ENCODE measurements at places on chromosomes 3 and 15.

- DNase-seq = no peak
Measured at GRCh38 chr3:42149975-42150374, 58.8 kb downstream of the TRAK1 start.

- DNase-seq = no peak
Measured at GRCh38 chr3:14265246-14265962, 86.8 kb downstream of the LSM3 start.

DNA sequence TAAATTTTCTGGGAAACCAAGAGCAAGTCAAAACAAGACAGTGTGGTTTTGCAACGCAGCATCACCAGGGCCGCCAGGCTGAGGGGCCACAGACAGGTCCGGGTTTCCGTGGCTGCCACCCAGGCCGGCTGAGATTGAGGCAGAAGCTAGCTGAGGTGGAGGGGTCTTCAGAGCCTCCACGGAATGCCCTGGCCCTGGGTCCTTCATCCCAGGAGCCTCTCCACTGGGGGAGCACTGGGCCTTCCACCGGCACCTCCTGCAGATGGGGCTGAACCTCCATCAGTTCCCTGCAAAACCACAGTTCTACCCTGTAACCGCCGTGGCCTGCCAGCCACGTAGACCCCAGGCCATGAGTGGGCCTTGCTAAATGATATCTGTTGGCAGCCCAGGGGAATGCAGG is 152.7 kb downstream of the CHSY1 start:
- no peak for DNase-seq

DNA sequence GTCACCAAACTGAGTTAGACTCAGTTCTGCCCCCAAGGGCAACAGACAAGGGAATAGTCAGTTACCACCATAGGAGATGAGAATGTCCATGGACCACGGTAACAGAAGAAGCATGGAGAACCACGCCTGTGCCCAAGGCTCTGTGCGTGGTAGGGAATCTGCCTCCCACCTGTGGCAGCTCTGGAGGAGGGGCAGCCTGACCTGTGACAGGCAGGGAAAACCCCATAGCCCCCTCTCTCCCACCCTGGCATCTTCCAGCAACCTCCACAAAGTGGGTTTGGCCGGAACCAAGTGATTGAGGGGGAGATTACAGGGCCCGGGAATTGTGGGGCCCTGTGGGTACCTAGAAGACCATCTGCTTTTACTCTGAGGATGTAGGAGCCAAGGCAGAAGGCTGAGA is 14.3 kb upstream of the LTF start:
- DNase-seq = no peak

DNA sequence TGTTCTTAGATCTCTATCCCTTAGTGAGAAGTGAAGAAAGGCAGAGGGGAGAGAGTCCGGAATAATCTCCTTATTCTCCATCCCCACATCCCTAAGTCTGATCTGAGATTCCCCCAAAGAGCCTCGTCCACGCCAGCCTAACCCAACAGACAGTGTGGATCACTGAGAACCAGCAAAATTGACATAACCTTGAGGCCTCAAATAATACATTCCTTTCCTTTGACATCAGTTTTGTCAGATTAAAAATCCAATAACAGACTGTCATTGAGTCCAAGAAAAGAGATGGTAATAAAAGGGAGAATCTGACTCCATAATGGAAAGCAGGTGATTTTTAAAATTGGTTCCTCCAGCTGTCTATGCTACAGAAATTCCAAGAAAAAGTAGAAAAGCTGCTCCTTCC is 7.7 kb upstream of the SIAH2 start:
- DNase-seq = no peak

GRCh38 chr3:39541917-39542329 is 74.4 kb downstream of the MOBP start:
- no peak for DNase-seq

GRCh38 chr3:45236964-45237363 is 10.9 kb upstream of the TMEM158 start:
- no peak for DNase-seq

GRCh38 chr3:177824190-177824786 is 627.0 kb upstream of the TBL1XR1 start:
- DNase-seq = no peak

DNA sequence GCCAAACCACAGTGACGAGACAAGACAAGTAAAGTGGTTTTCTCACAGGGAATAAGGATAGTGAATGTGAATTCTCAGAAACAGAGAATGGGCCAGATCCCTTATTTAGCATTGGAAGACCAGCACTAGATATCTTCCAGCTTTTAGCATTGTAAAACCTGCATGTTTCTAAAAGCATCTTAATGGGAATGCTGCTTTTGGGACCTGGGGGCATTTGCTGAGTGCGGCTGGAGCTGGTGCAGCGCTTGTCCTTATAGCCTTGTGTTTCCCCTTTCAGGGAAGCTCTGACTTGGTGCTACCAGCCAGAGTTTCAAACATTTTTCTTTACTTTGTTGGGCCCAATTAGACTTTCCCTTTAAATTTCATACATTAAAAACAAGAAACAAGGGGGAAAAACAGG is 52.9 kb downstream of the CLSTN2 start:
- no peak for DNase-seq

DNA sequence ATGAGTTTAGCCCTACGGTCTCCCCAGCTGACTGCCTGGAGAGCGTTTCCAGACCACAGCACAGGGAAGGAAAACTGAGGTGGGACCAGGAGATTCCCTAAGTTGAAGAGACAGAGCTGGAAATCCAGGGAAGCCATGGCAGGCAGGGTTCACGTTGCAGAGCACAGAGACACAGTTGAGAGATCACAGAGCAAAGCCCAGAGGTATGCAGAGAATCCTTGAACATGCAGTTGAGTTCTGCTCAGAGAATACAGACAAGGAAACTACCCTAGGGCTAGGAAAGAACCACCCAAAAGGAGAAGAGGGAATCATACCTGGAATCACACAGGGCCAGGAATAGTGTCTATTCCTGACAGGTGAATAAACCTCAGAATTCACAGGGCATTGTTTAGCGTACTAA is 14.3 kb downstream of the SLC28A1 start:
- DNase-seq = no peak

GRCh38 chr3:73781541-73781940 is 156.8 kb upstream of the PDZRN3 start:
- no peak for DNase-seq

DNA sequence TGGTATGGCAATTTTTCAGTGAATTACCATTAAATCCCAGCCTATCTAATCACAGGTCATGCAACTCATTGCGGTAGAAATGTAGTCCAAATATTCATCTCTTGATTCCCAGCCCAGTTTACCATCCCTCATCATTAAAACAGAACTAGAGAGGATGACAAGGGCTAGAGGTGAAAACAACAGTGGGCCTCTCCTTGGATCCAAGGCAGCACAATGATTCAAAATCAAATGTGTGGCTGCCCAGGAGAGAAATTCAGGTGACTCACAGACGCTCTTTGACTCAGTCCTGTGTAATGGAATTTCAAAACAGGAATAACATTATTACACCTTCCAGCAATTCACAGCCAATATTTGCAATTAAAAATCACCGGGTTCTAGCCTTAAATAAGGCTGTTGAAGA is 246.5 kb downstream of the TBL1XR1 start:
- no peak for DNase-seq

- DNase-seq = no peak
Measured at GRCh38 chr3:100299016-100299415, 35.5 kb upstream of the NIT2 start.

DNA sequence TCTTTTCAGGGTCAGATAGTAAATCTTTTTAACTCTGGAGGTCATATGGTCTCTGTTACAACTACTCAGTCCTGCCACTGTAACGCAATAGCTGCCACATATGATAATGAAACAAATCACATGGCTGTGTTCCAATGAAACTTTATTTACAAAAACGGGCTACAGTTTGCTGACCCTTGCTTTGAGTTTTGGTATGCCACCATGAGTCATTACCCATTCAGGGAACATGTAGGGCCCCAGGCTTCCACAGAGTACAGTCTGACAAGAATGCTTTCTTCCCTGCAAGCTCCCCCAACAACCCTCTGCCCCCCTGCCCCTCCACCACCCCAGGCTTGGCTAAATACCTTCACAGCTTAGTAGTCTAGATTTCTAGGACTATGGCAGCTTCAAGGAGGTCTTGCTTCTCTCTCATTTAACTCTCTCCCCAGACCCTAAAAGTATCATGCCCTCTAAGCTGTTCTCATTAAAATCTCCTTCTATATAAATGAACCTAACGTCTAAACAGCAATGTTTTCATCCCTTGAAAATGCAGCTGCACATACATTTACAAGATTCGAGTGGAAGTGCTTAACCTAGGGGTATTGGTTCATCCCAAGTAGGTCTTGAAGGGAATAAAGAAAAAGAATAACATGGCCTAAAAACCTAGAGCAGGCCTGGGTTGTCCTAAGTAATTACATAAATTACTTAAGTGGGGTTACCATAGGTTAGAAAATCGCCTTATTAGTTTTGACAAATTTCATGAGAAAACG is 117.8 kb upstream of the PRICKLE2 start:
- DNase-seq = no peak

GRCh38 chr3:45538641-45538986 is 55.9 kb upstream of the LIMD1 start:
- DNase-seq = no peak

GRCh38 chr15:39778021-39778420 is 4.6 kb downstream of the FSIP1 start:
- DNase-seq = no peak

GRCh38 chr15:64544450-64544849 is 84.1 kb downstream of the ZNF609 start:
- no peak for DNase-seq

- no peak for DNase-seq
Measured at GRCh38 chr15:60889491-60889890, 339.6 kb downstream of the RORA start.

DNA sequence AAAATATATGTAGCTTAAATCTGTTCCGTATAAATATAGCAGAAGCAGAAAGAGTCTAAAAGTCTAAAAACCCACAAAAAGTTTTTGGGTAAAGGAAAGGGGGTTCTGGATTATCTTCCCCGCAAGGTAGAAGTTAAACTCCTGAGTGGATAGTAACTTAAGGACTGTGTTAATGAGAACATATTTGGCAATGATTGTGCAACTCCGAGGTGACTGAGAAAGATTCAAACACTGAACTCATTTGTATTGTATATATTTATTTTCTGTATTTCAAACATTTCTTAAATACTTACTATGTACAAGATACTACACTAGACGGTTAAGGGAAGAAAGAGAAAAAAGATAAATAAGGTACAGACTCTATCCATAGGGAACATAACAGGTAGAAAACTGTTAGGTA is 72.7 kb upstream of the PPIB start:
- DNase-seq = no peak
